Fibroblast of mammary gland (primary cell): ENCODE measurements at places on chromosomes 5 and 9.

GRCh38 chr9:6984941-6985578, 227.3 kb downstream of the KDM4C start:
- DNase-seq: no peak

DNA sequence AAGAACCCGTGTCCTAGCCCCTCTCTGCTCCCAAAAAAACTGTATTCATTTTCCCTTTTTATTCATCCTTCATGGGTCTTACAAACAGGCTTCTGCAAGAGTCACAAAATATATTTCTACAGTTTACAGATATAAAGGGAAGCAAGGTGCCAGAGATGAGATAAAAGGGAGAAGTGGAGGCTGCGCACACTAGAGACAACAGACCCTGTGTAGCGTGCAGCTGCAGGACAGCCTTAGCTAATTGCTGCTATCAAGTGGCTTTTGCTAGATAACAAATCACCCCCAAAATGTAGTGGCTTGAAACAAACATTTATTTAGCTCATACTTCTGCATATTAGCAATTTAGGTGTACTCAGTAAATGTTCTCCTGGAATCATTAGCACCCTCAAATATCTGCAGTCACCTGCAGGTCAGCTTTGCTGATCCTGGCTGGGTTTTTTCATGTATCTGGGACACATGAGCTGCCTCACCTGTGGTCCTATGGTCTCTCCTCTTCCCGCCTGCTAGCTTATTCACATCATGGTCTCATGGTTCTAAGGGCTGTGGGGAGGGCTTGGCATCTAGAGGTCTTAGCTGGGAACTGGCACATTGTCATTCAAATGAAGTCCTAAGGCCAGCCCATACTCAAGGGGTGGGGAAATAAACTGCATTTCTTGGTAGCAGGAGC, 29.4 kb downstream of the ARHGEF37 start:
- no peak for DNase-seq

DNA sequence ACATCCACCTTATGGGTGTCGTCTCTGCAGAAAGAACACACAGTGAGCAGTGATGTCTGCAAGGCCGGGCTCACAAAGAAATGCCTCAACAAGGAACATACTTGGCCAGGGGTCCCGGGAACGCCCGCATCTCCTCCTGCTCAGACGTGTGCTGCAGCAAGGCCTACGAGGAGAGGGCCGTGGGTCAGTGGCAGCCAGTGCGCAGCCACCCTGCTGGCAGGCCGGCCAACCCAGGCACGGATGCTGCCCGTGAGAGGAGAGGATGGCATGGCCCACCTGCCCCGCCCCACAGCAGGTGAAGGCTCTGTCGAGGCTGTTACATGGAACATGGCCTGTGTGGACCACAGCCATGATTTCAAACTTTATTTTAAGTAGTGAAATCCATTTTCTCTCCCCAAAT, 19.3 kb downstream of the SEC16A start:
- DNase-seq: no peak

GRCh38 chr5:67283275-67283987, 86.8 kb upstream of the CD180 start:
- no peak for DNase-seq

DNA sequence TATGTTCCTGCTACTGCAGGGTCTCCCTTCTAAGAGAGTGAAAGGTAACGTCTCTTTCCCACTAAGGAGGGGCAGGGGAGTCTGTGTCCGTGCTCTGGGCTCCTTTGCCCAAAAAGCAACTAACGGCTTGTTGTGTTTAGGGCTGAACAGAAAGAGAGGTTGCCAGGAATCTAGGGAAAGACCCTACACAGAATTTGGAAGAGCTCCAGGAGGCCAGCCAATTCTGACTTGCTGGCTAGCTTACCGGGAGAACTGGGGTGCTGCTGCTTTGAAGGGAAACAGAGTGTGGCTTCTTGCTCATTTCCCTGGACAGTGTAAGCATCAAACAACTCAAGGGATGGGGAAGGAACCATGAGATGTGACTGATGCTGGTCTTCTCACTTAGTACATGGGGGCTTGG, 176.1 kb downstream of the GADD45G start:
- DNase-seq: no peak

GRCh38 chr5:55456216-55456895, 78.4 kb downstream of the PLPP1 start:
- peak; percentile 83 for DNase-seq

DNA sequence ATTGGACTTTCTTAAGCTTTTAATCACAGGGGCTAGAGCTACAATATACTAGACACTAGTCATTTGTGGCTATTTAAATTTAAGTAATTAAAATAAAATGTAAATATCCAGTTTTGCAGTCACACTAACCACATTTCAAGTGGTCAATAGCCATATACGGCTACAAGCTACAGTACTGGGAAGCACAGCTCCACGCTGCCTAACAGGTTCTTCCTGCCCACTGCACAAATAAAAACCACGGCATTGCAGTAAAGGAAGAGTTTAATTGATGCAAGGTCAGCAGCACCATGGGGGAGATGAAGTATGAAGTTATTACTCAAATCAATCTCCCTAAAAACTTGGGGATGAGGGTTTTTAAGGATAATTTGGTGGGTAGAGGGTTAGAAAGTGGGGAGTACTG, 134.1 kb downstream of the LURAP1L start:
- DNase-seq: no peak

DNA sequence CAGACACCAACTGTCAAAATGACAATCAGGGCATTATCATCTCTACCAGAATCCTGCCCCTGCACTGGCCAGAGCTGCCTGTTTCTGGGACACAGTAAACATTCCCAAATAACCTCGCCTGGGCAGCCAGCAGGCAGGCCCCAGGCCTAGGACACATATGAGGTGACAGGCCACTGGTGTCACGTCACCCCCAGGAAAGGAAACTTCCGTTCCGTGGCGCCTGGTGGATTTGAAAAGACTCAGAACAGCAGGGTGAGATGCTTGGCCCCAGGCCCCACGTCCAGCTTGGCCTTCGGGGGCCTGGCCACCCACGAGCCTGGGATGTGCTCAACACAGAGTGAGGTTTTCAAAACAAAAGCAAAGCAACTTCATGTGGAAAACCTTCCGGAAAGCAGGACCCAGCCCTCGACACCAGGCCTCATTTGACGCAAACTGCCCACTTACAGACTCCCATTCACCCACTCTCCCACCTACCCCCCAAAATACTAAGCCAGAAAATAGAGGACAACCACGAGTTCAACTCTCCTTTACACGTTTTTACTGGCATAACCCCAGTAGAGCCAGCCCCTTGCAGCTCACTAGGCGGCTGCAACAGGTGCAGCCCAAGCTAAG, 1.2 kb downstream of the SEMA4D start:
- DNase-seq: no peak

DNA sequence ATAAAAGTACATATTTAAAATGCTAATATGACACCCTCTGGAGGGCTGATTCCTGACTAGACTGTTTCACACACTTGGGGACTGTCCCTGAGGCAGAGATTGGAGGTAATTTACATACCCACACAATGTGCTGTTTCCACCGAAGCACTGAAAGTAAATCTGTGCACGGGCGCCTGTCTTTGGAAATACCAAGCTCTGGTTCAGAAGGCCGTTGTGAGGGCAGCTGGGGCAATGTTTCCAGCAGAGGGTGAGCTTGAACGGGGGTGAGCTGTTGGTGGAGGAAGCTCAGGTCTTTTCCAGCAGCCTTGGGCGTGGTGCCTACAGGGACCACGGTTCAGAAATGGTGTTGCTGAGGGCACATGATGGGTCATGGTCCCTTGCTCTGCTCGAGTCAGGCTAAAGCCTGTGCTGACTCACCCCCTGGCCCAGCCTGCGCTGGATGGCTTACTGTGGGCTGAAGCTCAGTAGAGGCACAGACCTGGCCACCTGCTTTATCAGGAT, 25.8 kb upstream of the HMCN2 start:
- DNase-seq: peak; percentile 21

DNA sequence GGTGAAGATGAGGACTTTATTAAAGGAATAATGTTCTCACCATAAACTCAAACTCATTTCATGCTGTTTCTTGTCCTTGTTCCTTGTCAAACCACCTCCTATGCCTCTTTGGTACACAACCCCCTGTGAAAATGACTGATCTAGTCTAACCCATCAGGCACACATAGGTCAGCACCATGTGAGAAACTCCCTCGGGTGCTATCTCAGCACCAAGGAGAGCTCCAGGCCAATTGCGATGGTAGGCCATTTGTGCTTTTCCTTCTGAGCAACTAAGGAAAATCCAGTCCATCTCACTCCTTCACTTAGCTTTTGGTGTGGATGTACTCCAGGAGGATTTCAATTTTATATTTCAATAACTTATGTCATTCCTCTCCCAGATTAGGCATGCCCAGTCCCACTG, 199.8 kb downstream of the ZNF608 start:
- peak; percentile 33 for DNase-seq

GRCh38 chr5:107040907-107041306, 629.8 kb downstream of the EFNA5 start:
- DNase-seq: no peak

DNA sequence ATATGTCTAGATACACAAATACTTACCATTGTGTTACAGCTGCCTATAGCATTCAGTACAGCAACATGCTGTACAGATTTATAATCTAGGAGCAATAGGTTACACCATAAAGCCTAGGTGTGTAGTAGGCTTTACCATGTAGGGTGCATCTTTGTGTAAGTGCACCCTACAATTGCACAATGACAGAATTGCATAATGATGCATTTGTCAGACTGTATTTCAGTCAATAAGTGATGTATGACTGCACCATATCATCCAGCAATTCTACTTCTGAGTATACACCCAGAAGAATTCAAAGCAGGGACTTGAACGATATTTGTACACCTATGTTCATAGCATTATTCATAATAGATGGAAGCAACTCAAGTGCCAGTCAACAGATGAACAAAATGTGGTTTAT, 100.4 kb upstream of the SLC44A1 start:
- no peak for DNase-seq

DNA sequence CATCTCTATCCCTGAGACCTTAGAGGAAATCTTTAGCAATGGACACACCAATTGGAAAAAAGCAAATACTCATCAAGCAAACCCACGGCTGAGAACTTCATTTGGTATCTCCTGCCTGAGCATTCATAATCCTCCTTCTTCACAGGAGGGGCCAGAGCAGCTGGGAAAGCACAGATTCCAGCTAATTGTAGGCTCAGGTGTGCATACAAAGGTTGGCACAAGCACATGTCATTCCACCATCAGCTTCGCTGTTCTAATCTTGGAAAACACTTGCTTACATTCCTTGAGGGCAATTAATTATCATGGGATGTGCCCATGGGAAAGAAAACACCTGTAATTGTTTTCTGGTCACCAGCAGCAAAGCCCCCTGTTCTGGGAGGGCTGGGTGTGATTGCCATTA, 376.6 kb downstream of the SPOCK1 start:
- no peak for DNase-seq

GRCh38 chr5:76433261-76433660, 30.2 kb downstream of the IQGAP2 start:
- DNase-seq: no peak

GRCh38 chr9:100082782-100083181, 16.0 kb downstream of the ERP44 start:
- peak; percentile 50 for DNase-seq

GRCh38 chr5:74679966-74680365, 5.1 kb upstream of the HEXB start:
- DNase-seq: no peak

DNA sequence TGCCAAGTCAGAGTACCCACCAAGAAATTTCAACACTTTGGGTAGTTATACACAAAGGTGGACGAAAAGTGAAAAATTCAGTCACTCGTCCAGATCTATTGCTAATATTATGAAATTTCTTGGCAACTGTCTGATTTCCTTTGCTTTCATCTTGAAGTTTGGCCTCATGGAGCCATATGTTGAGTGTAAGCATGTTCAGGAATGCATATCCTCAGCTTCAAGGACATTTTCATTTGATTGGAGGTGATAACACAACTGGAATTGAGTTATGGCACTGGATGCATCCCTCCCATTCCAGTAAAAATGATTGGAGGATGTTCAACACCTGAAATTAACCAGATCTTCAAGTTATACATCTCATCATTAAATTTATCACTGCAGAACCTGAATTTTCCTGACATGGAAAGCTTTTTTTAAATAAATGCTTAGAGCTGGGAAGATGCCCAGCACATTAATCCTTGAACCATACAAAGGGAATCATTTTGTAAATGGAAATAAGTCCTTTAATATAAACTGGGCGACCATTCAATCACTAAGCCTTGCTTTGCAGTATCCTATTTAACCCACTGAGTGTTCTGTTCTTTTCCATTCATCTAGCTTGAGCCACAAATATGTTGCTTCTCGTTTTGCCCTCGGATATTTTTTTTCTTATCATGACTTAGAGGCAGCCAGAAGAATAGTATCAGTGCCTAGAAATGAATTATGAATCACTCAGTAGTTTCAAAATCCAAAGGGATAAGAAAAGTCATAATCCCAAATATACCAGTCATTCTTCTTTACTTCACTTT, 273.7 kb upstream of the PIK3R1 start:
- peak; percentile 40 for DNase-seq

DNA sequence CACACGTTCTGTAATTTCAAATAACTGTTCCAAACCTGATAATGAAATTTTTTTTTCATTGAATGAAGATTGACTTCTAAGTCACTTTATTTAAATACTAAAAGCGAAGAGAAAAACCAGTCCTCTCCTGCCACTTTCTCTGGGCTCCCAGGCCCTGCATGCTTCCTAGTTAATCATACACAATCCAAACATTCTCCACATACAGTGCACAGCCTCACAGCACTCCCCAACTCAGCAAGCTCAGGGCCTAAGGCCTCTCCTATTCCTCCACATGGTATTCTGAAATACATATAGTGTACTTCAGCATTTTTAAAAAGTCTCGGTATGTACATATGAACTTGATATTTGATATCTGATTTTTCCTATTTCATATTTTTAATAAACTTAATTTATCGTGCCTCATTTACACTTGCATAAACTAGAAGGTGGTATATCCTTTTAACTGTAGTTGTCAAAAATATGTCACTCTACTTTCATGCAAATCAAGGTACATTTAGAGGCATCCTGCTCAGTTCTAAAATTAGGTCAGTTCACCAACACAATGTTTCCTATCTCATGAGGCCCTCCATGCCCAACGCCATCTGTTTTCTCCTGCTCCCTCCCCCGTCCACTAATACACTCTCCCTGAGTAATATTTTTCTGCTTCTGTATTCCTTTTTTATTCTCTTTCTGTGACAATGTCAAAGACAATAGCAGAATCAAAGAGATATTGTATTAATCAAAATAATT, 206.7 kb downstream of the ARRDC3 start:
- DNase-seq: no peak

DNA sequence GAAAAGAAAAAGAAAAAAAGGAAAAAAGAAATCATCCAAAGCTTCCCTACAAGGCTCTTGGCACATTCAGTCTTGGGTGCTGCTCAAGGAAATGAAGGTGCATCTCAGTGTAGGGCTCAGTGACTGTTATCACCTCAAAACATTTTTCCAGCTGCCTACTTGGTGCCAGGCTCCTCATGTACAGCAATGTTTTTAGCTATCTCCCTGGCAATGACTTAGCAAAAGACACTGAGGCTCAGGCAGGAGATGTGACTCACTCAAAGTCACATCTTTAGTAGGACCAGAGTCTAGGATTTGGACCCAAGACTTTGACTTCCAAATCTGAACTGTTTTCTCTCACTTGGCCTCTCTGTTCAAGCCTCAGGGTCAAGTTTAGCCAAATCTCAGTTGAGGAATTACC, 264.2 kb downstream of the CRB2 start:
- no peak for DNase-seq
